ENCODE measurements at places on chromosomes 11 and 22.

GRCh38 chr11:134586726-134587125 lies 174.7 kb upstream of the B3GAT1 start:
- DNase-seq = no peak

DNA sequence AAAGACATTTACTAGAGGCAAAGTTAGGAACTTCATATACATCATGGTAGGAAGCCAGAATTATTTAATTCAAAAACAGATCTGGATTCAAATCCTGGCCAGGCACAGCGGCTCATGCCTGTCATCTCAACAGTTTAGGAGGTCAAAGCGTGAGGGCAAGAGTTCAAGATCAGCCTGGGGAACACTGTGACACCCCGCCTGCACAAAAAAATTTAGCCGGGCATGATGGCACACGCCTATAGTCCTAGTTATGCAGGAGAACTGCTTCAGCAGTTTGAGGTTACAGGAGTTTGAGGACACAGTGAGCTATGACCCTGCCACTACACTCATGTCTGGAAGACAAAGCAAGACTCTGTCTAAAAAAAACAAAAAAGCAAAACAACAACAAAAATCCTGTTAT lies 8.9 kb downstream of the MRTFA start:
- no peak for DNase-seq

DNA sequence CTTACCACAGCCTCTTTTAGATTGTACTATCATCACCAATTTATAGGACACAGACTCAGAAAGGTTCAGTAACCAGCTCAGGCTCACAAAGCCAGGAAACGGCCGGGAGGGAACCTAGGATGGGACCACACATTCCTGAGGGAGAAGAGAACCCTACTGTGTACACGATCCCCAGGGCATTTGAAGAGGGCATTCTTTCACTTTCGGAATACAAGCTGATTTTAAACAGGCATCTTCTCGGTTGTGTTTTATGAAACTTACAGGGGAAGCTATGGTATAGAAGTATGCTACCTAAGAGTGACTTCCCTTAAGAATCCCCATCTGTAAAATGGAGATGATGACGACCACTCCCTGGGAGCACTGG lies 19.0 kb downstream of the SMCO4 start:
- DNase-seq = no peak

- DNase-seq = no peak
Observed at GRCh38 chr22:49726701-49727101, 101.0 kb downstream of the BRD1 start.
